ENCODE measurements at places on chromosomes 1 and 21.

DNA sequence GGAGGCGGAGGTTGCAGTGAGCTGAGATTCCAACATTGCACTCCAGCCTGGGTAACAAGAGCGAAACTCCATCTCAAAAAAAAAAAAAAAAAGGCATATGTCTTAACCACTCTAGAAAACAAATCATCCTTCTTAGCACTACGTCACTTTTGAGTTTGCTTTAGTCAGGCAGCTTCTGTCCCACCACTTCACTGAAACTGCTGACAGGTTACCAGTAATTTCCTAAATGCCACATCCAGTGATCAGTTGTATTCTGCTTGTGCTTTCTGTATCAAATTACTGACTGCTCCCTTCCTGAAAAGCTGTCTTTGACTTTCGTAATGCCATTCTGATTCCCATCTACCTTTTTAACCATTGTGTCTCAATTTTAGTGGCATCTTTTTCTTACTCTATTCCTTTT is 21.7 kb downstream of the RCOR3 start:
- no peak for DNase-seq

DNA sequence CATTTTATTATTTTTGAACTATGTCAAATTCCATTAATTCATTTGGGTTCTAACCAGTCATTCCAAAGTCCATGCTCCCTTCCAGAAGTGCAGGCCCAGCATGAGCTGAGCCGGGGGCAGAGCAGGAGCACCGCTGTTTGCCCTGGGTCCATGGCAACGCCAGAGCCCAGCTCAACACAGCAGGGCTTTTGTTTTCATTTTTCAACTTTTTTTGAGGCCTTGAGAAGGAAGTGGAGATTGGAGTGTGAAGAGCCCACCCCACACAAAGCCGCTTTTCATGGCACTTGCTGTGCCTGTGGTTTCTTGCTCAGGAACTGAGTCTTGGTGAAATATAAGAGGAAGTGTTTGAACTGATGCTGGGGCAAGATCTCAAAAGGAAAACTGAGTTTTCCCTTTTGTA is 13.2 kb upstream of the PRMT2 start:
- no peak for DNase-seq

DNA sequence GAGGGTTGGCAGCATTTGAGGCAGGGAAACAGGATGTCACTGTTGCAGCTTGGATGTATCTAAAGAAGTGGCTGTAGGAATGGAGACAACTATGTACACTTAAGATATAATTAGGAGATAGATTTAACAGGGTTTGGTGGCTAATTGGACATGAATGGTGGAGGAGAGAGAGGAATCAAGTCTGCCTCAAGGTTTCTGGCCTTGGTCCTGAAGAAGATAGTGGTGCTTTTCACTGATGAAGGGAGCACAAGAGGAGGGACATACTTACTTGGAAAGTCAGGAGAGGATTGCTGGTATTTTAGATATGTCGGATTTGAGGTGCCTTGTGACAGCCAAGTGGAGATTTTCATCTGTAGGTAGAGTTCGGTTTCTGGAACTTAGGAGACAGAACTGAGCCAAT is 123.9 kb downstream of the ST6GALNAC3 start:
- no peak for DNase-seq

- DNase-seq = no peak
Measured at GRCh38 chr1:81439046-81439823, 361.5 kb upstream of the ADGRL2 start.

GRCh38 chr1:183569141-183569540 is 21.1 kb downstream of the NCF2 start:
- DNase-seq = no peak

GRCh38 chr1:16438924-16439323 is 1.6 kb upstream of the NECAP2 start:
- DNase-seq = no peak

- DNase-seq = no peak
Measured at GRCh38 chr1:55466373-55466772, 251.2 kb upstream of the USP24 start.

DNA sequence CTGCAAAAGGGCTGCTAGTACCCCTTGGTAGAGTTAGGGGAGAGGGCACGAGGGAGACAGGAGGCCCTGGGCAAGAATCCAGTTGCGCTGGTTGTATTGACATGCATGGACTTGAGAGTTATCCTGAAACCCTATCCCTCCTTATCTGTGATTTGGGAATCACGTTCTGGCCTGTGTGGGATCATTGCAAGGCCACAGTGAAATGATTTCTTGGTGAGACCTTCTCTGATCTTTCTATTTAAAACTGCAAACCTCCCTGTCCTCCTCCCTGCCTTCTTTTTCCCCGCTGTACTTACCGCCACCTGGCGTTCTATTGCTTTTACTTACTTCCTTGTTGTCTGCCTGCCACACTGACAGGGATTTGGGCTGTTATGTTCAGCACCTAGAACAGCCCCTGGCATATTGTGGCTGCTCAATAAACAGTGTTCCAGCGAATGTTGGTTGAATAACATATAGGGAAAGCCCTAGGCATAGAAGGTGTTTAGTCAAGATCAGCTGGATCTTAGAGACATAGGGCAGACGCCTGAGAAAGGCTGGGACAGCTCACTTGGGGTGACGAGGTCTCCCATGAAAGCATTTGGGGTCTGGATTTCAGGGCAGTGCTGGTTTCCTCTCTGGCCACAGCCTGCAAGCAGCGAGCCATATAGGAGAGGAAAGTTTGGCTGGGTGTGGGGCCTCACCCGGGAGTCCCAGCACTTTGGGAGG is 25.6 kb downstream of the ALPL start:
- peak; percentile 1 for DNase-seq

GRCh38 chr1:25503551-25504426 is 39.6 kb upstream of the LDLRAP1 start:
- DNase-seq = no peak

DNA sequence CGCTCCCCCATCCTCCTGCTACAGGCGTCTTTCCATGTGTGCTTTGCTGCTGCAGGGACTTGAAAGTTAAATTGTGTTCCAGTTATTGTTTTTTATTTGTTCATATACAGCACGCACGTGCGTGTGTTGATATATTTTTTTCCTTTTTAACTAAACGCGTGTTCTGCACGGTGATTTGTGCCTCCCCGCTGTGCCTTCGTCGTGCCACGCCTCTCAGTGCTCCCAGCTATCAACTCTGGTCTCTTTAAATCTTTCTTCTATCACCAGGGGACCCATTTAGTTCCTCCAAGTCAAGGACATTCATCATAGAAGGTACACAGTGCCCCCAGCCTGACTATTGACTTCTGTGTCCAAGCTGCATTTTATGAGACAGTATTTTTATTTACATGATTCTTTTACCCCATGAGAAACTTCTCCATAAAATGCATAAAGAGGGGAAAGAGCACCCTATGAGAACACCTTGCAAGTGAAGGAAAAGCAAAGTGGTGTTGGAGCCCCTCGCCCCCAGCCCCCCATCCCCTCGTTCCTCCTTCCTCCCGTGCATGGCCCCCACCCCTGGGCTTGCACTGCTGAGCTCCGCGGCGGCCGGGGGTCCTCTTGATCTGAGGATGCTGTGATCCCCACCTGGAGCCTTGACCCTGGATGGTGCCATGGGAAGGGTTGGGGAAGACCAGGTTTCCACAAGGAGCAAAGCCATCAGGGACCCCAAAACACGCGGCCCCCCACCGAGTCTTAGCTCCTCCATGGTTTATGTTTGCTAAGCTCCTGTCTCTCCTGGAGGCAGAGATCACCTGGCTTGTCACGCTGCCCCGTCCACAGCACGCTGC is 45.5 kb downstream of the KCNAB2 start:
- DNase-seq = no peak

- no peak for DNase-seq
Measured at GRCh38 chr1:103949779-103950178, 200.1 kb downstream of the AMY1C start.

DNA sequence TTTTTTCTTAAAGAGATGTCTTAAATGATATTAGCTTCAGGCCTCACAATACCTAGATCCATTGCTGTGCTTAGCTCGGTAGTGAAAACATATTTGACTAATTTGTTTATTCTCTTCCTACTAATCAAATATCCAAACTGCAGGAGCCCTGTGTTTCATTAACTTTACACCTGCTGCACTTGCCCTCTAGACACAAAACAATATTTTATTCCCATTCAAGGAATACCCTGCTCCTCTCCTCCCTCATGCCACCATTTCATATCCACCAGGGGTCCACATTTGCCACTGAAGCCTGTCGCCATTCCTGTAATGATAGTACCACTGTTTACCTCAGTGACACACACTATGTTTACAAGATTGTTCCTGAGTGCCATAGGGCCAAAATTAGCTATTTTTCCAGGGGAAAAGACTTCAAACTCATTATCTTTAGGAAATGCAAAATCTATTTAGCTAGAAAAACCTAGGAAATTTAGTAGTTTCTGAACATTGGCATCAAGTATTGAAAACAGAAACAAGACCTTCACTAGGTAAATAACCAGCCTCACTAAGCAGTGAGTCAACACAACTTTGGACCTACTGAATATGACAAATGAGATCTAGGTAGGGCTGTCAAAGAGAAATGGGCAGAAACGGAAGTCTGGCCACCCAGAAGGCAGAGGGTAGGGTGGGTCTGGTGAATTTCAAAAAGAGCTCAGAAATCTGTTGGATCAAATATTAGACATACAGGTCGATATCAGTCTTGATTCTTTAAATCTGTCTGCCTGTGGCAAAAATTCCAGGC is 134.6 kb upstream of the KCNK1 start:
- DNase-seq = no peak

GRCh38 chr1:55305735-55306134 is 90.6 kb upstream of the USP24 start:
- DNase-seq = no peak

GRCh38 chr1:63523738-63524137 is 413 bp downstream of the EFCAB7 start:
- no peak for DNase-seq

DNA sequence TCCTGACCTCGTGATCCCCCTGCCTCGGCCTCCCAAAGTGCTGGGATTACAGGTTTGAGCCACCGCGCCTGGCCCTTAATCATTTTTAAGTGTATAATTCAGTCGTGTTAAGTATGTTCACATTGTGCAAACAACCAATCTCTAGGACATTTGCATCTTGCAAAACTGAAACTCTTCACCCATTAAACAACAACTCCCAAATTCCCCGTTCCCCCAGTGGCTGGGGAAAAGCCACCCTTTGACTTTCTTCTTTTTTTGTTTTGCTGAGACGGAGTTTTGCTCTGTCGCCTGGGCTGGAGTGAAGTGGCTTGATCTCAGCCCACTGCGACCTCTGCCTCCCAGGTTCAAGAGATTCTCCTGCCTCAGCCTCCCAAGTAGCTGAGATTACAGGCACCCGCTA is 6.5 kb upstream of the THEMIS2 start:
- DNase-seq = no peak

DNA sequence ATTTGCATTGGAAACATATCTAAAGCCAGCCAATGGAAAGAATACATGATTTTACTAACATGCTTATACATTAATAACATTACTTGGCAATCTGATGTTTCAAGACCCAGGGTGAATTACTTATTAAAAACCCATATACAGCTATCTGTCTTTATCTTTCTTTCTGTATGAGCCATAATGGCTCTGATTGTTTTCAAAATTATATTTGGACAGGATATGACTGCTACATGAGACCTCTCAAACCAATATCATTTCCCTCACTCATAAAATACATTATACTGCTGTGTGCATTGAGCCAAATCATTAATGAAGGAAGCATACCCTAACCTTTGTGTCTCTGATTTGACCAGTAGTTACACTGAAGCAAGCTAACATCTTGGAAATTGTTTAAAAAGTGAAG is 205.9 kb upstream of the DPYD start:
- no peak for DNase-seq

DNA sequence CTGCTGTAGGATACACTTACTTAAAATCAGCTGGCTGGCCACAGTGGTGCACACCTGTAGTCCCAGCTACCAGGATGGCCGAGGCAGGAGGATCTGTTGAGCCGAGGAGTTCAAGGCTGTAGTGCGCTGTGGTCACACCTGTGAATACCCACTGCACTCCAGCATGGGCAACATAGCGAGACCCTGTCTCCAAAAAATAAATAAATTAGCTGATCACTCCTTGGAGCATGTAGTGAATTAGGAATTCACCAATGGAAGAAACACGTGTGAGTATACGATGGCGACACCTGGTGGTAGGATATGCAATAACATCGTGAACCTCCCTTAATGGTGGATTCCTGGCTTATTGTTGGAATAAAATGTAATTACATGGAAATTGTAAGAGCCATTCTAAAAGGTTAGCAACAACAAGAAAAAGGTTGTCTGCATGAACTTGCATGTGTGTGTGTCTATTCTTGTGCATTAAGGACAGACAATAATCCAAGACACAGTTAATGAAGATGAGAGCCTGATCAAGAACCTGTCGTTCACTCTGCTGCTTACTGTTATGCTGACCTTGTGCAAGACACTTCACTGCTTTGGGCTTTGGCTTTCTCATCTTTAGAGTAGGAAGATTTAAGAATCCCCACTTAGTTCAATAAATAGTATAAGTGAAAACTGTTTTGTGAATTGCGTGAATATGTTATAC is 38.6 kb upstream of the COX20 start:
- no peak for DNase-seq

- no peak for DNase-seq
Measured at GRCh38 chr1:153956997-153957715, 1.3 kb downstream of the CRTC2 start.

DNA sequence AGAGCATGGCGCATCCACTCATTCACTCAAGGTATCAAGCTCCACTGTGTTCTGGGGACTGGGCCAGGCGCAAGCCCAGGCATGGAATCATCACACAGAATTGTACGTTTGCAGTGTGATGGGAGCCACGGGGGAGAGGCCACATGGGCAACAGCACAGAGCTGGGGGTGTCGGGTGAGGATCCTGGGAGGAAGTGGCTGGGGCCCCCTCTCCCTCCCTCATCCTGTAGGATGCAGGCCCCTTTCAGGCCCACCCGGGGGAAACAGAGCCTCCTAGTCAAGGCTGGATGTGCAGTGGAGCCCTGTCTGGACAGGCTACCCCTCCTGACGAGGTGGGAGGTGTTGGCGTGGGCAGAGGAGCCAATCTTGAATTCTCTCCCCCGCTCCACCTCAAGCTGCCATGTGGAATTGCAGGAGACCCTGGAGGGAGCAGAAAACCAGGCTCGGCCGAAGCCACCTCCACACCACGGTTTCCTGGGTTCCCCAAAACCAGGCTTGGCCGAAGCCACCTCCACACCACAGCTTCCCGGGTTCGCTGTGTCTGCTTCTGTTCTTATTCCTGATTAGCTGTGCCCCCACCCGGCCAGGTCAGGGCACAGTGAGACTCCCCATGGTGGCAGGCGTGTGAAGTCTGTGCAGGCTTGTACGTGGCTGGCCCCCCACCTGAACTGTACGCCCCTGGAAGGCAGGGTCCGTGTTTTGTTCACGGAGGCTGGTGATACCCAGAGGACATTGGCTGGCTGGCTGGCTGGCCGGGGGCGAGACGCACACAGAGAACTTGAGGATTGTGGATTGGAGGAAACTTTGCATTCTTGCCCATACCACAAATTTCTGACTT is 4.2 kb upstream of the C1orf174 start:
- DNase-seq = no peak
